ENCODE measurements at places on chromosomes 2 and 18.

- DNase-seq, result no peak
Measured at GRCh38 chr2:201275990-201276389, 15.7 kb downstream of the CASP8 start.

- DNase-seq, result no peak
Measured at GRCh38 chr2:216285701-216286100, 86.6 kb downstream of the MARCHF4 start.

- no peak for DNase-seq
Measured at GRCh38 chr2:217071416-217071815, 211.6 kb upstream of the TNP1 start.

DNA sequence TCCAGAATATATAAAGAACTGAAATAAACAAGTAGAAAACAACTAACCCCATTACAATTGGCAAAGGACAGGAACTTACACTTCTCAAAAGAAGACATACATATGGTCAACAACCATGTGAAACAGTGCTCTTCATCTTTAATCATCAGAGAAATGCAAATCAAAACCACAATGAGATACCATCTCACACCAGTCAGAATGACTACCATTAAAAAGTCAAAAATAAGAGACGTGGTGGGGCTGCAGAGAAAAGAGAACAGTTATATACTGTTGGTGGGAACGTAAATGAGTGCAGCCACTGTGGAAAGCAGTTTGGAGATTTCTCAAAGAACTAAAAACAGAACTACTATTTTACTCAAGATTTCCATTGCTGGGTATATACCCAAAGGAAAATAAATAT, 1696.3 kb upstream of the TMEFF2 start:
- no peak for DNase-seq

DNA sequence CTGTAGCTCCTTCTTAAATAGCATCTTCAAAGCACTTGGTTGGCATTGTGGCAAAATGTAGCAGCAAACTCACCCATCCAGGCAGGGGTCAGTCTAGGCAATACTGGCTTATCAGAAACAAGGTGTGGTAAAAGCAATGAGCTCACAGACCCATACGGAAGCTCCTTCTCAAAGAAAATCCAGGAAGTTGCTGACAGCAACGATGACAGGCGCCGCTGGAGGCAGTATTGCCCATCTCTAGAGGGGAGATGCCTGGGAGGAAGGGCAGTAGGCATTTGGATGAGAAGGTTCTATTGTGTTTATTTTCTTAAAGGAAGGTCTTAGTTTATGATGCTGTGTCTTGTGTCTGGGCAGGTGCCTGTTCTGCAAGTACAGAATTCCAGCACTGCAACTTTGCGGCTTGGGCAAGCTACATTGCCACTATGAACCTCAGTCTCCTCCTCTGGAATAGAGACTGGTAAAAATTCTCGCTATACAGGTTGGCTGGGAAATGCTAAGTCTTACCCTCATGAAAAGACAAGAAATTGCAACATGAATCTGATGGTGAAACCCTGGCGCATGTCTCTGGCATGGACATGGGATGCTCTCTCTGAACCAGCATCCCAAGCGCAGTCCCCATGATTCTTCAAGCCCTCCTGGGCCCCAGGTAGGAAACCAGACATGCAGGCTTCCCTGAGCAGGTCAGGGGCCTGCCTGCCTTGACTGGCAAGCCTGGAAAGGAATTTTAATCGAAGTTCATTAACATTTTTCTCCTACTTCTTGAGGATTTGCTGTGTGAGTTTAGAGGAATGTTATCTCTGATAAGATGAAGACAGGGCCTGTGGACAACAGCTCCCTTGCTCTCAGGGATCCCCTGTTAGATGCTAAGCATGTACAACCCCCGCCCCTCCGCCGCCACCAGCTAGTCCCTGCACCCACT, 156.0 kb downstream of the TFCP2L1 start:
- no peak for DNase-seq

DNA sequence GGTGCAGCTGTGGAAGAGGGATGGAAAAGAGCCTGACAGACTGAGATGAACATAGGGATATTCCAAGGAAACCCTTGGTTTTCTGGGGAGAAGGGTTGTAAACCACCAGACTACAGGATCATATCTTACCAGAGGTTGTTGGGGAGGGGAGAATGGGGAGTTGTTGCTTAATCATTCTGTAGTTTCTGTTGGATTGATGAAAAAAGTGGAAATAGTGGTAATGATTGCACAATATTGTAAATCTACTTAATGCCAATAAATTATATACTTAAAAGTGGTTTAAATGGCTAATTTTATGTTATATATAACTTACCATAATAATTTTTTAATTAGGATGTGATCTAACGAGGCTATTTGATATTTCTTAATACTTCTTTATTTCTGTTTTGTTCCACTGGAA, 800.9 kb downstream of the BCL11A start:
- DNase-seq, result no peak

All from T-cell (primary cell).